ENCODE measurements at places on chromosomes 1 and 21. TPM values are rescaled to one million over a fixed set of nuclear protein-coding genes. Genes with fewer than 3 reads are reported as not detected.

KRTAP19-3 gene
- not detected for total RNA-seq

FCRL6 gene
- not detected for total RNA-seq

TMPRSS3 gene
- not detected for total RNA-seq

MTARC2 gene
- total RNA-seq, result 14.7 TPM

C1QC gene
- not detected for total RNA-seq

GIPC2 gene
- total RNA-seq, result 14.7 TPM
